Stimulated activated CD4-positive, alpha-beta T cell treated with anti-CD3 and anti-CD28 coated beads, Interleukin-2, amount 100 ng/mL, for 4 hours (primary cell): ENCODE measurements at places on chromosomes 5 and 9.

GRCh38 chr9:83468821-83469220 is 69.4 kb downstream of the FRMD3 start:
- DNase-seq = no peak

GRCh38 chr5:10521466-10522223 is 42.2 kb upstream of the ANKRD33B start:
- DNase-seq = no peak

DNA sequence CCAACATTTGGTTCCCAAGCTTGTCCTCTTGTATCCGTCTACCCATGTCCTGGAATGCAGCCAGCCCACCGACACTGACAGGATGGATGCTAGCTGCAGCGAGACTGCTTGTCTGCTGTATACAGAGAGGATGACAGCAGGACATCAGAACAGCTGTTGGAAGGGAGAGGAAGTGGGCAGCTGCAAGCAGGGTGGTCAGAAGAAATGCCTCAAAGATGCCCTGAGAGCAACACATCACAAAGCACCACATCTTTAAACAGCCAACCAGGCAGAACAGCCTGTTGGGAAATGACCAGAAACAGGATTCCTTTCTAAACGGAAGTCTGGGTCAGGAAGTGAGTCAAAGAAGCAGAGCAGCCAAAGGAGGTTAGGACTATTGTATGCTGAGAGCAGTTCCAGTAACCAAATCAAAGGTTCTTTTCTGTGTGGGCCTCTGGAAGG is 219.1 kb downstream of the NDUFS4 start:
- DNase-seq = no peak

DNA sequence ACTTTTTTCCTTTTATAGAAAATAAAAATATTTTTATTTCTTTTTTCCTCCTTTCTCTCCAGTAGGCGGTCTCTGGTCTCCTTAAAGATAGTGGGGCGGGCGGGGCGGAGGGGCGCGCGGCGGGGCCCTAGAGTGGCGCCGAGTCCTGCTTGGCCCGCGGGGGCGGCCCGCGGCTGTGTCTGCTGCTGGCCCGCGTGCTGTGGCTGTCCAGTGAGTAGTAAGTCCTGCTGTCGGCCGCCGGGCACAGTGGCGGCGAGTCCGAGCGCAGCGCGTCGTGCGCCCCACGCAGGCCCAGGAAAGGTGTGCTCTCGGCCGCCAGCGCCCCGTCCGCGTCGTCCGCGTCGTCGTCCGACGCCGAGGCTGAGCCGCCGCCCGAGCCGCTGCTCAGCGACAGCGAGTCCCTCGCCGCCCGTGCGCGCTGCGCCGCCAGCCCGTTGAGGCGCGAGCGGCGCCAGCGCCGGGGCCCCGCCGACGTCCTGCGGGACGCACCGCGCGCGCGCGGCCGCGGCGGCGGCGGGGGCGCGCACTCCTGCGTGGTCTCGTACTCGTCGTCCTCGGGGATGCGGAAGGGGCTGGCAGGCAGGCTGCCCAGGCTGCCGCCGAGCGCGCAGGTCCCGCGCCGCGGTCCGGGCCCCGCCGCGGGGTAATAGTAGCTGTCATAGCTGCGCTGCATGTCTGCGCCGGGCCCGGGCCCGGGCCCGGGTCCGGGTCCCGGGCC is 52.3 kb downstream of the PSD2 start:
- peak; percentile 65 for DNase-seq

GRCh38 chr5:165735388-165735787 is 2230.0 kb downstream of the MAT2B start:
- no peak for DNase-seq

DNA sequence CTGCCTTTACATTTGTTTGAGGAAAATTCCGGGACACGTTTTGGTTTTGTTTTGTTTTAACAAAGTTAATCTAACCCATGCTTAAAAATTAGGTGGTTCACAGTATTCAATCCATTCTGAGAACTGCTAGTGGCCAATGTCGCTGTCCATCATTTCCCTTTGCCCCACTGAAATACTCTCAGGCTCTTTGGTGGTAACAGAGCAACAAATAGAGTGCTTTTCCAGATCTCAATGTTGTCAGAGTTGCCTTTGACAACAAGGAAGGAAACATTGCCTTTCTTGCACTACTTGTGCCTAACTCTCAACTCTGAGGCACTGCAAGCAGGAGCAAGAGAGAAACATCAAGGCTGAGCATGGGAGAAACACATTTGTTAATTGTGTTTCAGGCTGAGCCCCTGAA is 154.0 kb downstream of the MCTP1 start:
- no peak for DNase-seq

DNA sequence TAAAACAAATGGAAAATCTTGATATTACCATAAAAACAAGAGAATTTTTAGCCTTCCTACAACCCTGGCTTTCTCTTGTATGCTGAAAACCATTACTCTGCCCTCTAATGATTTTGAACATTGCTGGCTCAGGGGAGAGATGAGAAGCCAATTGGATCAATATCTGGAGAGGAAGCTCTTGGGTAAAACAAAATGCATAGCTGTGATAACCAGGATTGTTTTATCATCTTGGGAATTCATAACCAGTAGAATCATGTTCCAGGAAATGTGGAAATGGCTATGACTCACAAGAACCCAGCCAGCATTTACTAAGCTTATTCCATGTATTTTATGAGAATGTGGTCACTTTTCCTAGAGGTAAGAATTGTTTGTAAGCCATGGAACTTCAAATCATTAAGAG is 51.1 kb upstream of the CTNND2 start:
- DNase-seq = no peak

- DNase-seq = no peak
Observed at GRCh38 chr9:84170521-84171141, 169.9 kb downstream of the SLC28A3 start.

DNA sequence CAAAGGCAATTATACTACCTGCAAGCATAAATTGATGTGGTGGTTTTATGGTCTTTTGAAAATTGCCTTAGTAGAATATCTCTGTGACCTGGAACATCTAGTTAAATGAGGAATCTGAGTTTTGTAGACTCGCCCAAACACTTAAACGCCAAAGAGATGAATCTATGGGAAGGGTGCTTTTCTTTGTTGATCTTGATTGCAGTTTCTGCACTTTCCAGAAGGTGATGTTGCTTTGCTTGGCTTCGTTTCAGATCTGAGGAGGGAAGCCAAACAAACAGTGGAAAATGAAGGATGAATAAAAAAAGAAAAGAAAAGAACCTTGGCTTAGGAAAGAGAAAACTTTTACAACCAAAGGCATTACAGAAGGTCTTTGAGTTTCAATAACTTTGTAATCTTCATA is 1021.2 kb downstream of the NR2F1-AS1 start:
- no peak for DNase-seq

DNA sequence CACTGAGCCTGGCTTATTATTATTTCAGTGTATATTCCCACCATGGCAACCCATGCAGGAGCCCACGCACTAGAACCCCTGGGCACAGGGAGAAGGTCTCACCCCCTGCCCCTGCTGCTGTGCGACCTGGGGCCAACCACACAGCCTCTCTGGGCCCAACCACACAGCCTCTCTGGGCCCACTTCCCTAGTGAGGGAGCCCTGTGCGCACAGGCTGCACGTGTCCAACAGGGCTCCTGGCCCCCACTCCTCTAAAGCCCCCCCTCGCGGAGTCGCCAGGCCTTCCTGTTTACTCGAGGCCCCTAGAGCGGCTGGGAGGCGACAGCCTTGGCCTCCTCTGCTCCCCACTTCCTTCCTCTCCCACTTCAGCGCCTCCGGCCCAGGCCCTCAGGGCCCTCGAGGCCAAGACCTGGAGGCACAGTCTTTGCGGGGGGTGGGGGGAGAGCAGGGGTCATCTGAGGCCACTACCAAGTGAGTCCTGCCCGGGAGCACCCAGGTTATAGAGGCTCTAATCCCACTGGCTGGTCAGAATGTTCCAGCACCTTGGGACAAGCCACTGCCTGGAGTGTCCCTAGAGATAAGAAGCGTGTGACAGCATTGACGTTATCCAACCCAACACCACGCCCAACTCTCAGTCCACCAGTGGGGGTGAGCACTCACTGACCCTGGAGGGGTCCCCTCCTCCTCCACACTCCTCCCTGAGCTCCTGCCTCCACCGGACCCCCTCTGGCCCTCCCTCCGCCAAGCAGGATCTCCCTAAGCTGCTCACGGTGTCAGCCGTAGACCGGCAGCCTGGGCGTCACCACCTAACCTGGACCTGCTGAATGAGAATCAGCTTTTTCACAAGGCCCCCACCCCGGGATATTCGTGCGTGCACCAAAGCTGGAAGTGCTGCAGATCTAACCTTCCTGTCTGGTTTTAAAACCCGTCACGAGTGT is 7.9 kb upstream of the ENG start:
- no peak for DNase-seq

GRCh38 chr9:96514800-96515158 is 64.8 kb downstream of the HABP4 start:
- no peak for DNase-seq

GRCh38 chr5:62132276-62132675 is 173.7 kb upstream of the KIF2A start:
- no peak for DNase-seq

- DNase-seq = no peak
Observed at GRCh38 chr5:81121836-81122630, 111.1 kb upstream of the CKMT2 start.

- no peak for DNase-seq
Observed at GRCh38 chr9:93953496-93954433, 1.4 kb downstream of the BARX1 start.

DNA sequence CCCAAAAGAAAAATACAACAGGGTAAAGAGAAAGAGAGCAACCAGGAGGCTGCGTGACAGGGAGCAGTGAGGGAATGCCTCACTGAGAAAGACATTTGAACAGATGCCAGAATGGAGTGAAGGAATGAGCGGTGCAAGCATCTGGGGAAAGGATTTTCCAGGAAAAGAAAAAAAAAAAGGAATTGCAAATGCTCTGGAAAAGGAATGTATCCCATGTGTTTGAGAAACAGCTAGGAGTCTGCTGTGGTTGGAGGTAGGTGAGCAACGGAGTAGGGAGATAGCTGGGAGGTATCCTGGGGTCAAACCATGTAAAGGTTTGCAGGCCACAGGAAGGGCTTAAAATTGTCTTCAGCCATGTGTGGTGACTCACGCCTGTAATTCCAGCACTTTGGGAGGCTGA is 23.6 kb upstream of the CEMIP2 start:
- no peak for DNase-seq

GRCh38 chr9:125558453-125559092 is 148.4 kb downstream of the MAPKAP1 start:
- peak; percentile 42 for DNase-seq

DNA sequence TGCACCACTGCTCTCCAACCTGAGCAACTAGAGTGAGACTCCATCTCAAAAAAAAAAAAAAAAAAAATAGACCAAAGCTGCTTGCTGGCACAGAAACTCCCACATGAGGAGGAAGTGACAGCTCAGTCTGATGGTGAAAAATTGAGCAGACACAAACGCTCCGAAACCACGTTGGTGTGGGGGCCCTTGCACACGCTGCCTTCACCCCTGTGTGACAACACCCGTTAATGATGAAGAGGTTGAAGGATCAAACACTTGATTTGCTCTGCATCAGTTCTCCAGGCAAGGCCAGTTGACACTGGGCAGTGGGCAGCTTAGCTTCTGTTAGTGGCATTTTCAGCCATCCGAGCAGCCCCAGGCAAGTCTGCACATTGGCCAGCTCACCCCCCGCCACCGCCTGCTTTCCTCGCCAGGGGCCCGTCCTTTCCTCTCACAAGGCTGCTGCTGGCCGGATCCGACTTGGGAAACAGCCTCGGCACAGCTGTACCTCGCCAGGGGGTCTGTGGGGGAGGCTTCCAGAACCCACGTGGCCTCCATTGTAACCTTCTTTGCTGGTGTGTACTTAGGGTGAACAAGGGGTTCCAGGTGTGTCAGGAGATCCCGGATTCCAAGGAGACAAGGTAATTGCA is 79.8 kb downstream of the COL27A1 start:
- no peak for DNase-seq

DNA sequence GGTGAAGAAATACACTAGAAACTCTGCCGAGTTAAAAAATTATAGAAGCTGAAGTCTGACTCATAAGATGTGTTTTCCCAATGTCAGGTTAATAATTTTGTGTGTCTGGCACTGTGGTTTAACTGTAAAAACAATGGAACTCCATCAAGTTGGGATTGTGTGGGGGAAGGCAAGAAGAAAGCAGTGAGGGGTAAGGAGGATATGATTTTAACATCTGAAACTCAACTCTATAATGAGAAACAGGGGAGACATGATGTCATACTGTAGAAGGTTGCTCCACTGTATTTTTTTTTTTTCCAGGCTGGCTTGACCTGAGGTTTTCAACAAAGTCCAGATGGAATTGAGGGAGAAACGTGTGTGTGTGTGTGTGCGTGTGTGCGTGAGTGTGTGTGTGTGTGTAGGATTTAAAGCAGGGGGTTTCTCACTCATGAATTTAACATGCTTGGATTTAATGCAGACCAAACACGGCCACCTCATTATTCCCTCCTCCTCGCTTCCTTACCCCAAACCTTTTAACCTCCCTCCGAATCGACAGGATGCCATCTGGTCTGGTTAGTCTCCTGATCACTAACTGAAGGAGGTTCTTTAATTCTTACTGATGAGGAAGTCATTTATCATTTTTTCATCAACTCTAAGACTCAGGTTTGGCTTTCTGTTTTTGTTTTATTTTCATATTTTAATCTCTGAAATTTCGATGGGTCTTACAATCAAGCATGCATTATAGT is 140.2 kb upstream of the LPAR1 start:
- DNase-seq = no peak

GRCh38 chr5:171835066-171835465 is 49.4 kb downstream of the SMIM23 start:
- no peak for DNase-seq

- DNase-seq = no peak
Observed at GRCh38 chr9:36080519-36080918, 43.8 kb downstream of the RECK start.

DNA sequence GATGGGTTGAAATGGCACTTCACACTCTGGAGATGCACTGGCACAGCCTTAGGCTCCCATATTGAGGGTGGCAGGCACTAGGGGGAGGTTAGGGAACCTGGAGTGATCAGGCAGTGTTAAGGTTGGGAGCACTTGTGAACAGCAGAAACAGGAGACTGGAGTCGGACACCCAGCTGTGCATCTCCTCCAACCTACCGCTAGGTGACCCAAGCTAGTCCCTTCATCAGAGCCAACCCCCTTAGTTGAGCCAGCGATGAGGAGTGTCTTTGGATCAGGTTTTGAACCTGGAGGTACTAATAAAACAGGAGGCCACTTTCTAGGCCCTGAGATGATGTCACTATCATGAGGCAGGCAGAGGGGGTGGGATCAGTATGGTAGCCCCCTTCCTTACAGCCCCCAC is 1.7 kb downstream of the ACTL7B start:
- DNase-seq = no peak

- no peak for DNase-seq
Observed at GRCh38 chr9:131727795-131728545, 11.9 kb downstream of the RAPGEF1 start.

GRCh38 chr5:163563112-163563511 is 57.7 kb downstream of the MAT2B start:
- no peak for DNase-seq
